Activated naive CD4-positive, alpha-beta T cell treated with Interleukin-2 at 50 U/mL for 16 hours (primary cell): ENCODE measurements at places on chromosomes 7 and 10.
A peak's percentile ranks its signal among the peaks of the same experiment; 100 is the strongest.

DNA sequence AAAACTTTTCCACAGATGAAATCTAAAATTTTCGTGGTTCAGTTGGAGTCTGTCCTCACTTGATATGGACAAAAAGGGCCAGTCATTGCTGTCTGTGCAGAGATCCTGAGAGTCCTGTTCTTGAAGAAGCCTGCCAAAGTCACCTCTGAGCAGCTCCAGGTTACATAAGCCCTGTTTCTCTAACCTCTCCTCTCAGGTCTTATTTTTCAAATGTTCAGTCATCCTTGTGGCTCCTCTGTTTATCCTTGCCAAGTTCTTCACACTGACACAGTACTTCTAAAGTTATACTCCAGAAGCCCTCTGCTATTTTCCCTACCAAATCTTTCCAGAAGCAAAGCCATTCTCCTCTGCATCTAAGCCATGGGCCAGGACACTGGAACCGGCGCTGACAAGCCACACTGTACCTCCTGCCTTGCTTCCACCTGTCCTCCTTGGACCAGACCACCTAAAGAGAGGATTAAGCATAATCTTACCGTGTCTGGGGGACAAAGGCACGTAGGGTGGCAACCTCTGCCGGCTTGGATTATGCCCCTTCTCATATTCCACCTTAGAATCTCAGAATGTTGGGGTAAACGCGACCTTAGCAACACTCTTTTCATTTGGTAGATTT, 161.6 kb downstream of the JAZF1 start:
- no peak for DNase-seq

GRCh38 chr10:97123765-97124164, 62.0 kb downstream of the SLIT1 start:
- no peak for DNase-seq

DNA sequence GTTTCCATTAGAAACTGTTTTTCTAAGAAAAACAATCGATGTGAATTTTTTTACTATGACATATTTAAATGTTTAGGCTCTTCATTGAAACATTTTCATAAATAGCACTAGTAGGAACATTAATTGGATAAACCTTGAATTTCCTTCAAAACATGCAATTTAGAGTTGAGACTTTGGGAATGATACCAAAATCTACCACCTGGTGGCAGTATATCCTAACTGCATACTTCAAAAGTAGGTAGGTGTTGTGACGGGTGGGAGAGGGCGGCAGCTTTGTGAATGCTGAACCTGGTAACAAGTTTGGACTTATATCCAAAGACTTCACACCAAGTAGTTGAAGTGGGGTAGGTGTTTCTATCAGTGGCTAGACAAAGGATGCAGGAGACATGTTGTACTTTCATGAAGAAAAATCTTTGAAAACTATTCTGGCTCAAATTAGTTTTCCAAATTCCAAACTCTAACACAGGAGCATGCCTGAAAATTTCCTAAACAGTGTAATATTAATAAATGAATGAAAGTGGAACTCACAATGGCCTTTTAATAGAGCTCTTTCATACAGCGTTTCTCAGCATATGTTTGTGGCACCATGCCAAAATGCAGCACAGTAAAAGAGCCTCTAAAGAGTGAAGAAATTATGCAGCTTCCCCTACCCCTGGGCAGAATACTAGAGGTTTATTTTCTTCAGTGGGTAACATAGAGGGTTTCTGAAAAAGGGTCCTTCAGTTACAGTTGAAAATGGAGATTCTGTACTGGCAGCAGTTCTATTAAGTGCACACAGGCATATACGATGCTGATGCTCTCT, 201.0 kb upstream of the TPK1 start:
- DNase-seq, result peak; percentile 21

GRCh38 chr10:78865931-78866717, 202.6 kb upstream of the ZMIZ1 start:
- no peak for DNase-seq

GRCh38 chr10:92822060-92822634, 26.2 kb upstream of the EXOC6 start:
- no peak for DNase-seq

GRCh38 chr10:62015994-62016393, 114.5 kb downstream of the ARID5B start:
- no peak for DNase-seq

DNA sequence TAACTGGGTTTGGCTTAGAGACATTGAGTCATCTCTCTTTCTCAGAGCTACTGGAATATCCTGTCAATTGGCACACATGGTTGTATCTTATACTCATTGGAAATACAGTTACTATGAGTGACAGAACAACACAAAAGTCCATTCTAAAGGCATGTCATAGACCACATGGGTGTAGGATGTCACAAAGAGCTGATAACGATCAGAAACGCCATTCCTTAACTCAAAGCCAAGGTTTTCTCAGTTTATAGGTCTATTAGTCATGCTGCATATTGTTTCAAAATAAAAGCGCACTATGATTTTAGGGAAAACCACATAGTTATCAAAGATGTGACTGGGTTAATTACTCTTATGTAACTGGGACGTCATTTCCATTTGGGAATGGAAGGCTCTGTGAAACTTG, 147.2 kb upstream of the FAM171A1 start:
- no peak for DNase-seq

GRCh38 chr7:42981601-42982000, 49.4 kb downstream of the MRPL32 start:
- DNase-seq, result no peak

GRCh38 chr7:133883591-133883990, 243.5 kb upstream of the LRGUK start:
- DNase-seq, result no peak

GRCh38 chr10:73589563-73590126, 1.5 kb downstream of the USP54 start:
- DNase-seq, result no peak

- DNase-seq, result no peak
These were observed 88.6 kb downstream of the USP6NL start for GRCh38 chr10:11522821-11523245.

DNA sequence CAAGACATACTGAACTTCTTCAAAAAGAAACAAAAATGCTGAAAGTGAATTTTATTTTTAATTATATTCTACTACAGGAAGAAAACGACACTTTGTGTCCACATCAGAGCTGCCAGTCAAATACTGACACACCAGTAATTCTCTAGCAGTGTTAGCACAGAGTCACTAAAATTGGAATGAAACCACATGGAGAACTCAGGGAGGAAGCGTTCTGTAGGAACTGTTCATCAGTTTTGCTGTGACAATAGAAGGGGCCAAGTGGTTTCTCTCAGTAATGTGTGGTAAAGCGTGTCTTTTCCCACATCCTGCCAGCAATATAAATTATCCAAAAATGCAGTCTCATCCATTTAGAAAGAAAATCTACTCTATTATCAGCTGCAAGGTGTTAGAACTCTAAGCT, 683.3 kb downstream of the GRM8 start:
- DNase-seq, result no peak

GRCh38 chr10:84352251-84352842, 24.0 kb downstream of the CCSER2 start:
- peak; percentile 74 for DNase-seq

DNA sequence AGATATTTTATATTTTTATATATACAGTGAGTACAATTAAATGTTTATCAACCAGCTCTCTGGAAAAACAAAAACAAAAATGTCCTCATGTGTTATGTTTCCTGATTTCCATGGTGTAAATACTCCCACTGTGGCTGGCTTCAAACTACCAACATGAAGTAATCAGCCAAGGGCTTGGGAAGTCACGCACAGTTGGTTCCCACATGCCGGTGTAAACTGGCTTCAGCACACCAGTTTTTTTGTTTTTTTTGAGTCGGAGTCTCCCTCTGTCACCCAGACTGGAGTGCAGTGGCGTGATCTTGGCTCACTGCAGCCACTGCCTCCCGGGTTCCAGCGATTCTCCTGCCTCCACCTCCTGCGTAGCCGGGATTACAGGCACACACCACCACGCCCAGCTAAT, 11.8 kb downstream of the OSBPL3 start:
- no peak for DNase-seq

DNA sequence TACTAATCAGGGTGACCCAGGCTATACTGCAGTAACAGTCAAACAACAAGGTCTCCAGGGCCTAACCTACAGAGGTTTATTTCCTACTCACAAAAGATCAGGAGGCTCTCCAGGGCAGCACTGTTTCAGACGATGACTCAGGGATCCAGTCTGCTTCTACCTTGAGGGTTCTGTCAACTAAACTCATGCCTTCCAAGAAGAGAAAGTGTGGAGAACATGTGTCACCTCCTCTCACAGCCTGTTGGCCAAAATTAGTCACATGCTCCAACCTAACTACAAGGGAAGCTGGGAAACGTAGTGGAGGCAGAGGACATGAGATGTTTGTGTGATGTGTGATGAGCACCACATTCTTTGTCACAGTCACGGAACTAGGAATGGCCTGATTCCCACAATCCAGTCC, 14.7 kb upstream of the INA start:
- no peak for DNase-seq

DNA sequence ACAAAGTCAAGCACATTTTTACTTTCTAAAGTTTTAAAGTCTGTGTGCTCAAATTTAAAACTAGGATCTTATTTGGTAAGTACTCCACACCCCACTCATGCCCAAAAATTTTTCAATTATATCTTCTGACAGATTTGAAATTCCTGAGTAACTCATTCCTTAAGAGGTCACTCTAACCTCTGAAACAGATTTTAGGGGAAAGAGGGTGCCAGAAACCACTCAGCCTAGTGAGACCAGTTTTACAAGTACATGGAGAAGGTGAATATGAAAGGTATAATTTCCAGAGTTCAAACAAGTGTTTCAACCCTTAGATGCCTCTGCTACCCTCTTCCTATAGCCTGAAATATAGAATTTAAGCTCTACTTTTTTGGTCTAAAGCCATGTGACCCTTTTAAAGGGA, 79.2 kb downstream of the C7orf25 start:
- no peak for DNase-seq

DNA sequence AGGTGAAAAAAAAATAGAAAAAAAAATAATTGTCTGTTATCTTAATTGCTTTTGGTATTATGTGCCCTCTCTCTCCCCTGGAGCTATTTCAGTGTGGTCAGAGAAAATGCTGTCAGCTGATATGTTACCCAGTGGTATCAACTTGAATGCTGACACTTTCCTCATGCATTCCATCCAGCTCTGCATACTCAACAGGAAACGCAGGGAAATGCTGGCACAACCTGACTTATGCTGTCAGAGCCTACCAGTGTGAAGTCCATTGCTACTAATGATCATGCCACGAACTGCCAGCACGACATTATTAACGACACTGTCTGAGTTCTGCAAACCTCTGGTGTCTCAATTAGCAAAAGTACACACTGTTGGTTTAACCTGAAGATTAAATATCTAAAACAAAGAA, 182.8 kb downstream of the ZWINT start:
- DNase-seq, result no peak

- DNase-seq, result no peak
These were observed 65.7 kb upstream of the ASAH2 start for GRCh38 chr10:50316695-50317648.

DNA sequence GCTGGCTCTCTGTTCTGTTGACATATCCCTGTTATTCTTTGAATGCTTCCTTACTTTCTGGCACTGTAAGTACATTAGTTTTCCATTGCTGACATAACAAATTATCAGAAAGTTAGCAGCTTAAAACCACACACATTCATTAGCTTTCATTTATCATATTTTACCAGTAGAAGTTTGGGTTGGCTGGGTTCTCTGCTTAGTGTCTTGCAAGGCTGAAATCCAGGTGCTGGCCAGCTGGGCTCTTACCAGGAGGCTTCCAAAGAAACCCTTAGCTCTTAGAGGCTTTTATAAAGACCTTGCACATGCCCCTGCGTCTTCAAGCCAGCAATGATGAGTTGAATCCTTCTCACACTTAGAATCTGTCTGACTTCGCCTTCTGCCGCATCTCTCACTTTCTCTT, 160.6 kb downstream of the MLLT10 start:
- no peak for DNase-seq

GRCh38 chr7:12130609-12131008, 80.5 kb upstream of the TMEM106B start:
- DNase-seq, result no peak

GRCh38 chr7:18995811-18996426, 121.5 kb downstream of the TWIST1 start:
- DNase-seq, result no peak

DNA sequence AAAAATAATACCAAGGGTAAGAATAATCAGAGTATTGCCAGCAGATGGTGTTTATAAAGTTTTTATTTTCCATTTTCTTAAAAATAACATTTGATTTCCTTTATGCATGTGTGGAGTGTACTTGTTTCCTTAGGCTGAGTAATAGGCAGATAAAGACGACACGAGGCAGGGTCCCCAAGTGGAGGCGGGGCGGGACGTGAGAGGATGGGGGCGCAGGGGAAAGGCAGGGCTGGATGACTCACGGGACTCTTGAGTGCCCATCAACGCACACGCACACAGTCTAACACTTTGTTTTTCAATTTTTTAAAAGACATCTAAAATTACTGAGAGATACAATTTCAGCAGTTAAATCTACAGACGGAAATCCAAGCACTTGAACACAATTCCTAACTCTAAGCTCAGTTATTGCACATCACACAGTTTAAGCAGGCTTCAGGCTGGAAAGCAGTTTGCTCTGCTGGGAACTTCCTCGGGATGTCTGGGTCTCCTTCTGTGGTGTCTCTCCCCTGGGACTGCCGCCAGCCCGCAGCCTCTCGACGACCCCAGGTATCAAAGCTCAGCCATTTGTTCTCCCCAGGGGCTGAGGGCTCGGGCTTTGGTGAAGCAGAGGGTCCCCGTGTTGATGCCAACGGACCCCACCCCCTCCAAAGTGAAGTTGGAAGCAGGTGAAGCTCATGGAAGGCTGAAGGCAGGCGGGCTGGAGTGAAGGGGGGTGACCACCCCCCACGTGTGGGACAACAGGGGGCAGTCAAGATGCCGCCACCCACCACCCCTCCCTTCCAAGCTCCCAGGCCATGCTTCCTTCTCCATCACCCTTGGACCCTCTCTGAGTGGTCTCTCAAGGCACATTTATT, 29.1 kb downstream of the SPOCK2 start:
- DNase-seq, result peak; percentile 48

DNA sequence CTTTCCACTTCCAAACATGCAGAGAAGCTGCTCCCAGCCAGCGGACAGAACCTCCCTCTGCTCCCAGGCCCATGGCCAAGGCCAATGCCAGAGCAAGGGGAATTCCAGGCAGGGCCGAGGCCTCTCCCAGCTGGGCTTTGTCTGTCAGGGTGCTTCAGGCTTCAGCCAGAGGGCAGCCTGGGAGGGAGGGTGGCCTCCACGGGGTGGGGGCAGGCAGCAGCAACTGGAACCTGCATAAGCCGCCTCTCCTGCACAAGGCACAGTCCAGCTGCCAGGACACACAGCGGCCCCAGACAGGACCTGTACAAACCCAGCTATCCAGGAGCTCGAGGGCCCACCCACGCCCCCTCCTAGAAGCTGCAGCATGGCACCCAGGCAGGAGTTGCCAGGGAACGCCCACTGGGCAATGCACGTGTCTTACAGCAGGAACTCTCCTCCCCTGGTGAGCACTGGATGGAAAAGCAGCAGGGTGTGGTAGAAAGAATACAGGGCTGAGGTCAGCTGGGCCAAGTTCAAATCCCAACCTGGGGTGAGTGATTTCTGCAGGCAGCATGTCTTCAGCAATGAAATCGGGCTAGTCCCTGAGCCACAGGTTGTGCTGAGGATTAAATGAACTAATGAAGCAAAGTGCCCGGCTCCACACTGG, 7.6 kb downstream of the FAM53B start:
- no peak for DNase-seq

- no peak for DNase-seq
These were observed 30.8 kb upstream of the FXYD4 start for GRCh38 chr10:43340619-43341018.

GRCh38 chr7:158048569-158048968, 539.1 kb downstream of the PTPRN2 start:
- no peak for DNase-seq
